ENCODE measurements at places on chromosomes 1 and 21. TPM values are rescaled to one million over a fixed set of nuclear protein-coding genes. Genes with fewer than 3 reads are reported as not detected.

Gene CEP350
- total RNA-seq: 30.1 TPM

Gene AMPD1
- total RNA-seq: not detected

Gene GOLT1A
- total RNA-seq: not detected

GRCh38 chr1:230167419-230167852 is 100.4 kb downstream of the GALNT2 start:
- DNase-seq: peak; percentile 33

DNA sequence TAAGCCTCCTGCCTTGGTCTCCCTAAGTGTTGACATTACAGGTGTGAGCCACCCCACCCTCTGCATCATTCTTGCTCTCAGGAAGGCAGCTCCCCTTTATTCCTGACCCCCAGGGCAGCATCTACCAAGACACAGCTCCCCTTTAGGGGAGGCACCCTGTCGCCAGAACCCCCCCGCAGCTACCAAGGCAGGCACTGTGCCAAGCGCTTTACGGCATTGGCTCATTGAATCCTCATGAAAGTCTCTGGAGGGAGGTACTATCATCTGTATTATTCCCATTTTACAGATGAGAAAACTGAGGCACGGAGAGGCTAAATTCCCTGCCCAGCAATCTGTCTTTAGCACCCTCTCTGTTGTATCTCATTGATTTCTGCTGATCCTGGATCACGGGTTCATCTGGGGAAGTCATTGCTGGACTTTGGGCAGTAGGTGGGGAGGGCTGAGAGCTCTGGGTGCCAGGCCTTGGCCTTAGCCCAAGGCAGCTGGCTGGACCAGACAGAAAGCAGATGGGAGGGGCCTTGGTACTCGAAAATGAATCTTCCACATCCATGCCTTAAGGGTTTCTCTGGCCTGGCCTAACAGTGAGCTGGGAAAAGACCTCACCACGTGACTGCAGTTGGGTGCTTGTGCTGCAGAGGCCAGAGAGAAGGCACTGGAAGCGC is 5.9 kb downstream of the PLOD1 start:
- DNase-seq: no peak

Gene AMIGO1
- total RNA-seq: 0.88 TPM

DNA sequence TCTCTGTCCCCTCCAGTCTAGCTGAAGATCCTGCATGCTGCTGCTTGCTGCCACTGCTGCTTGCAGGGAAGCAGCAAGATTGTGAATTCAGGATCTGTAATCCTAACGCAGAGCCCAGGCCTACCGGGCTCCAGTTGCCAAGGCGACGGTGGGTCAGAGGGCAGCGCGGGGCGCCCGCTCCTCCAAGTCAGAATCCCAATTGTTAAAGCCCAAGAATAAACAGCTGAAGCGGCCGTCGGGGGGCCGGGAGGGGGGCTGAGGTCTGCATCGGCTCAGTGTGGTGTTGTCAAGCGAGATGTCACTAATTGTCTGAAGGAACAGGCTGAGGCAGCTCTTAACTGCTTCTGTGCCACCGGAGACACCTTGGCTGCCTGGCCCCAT is 36.8 kb downstream of the AHDC1 start:
- DNase-seq: no peak

Gene RSPH1
- total RNA-seq: not detected

GRCh38 chr1:212852105-212852688 is 4.7 kb upstream of the SPATA45 start:
- DNase-seq: no peak

DNA sequence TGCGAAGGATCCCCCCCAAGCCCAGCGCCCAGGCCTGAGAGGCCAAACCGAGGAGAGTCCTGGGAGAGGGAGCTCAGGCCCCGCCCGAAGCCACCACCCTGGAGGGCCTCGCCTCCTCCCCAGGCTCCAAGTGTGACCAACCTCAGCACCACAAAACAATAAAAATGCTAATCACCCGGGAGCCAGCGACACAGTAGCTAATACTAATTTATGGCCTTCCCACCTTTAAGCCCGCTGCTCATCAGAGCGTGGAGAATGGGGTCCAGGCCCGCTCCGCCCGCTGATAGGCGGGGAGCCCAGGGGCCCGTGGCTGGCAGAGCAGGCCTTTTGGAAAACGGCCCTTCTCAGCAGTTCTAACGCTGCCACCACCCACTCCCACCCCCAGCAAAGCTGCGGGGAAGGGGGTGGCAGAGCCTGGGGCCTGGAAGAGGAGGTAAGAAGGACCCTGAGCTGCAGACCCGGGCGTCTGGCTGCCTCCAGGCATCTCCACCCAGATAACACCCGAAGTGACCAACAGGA is 20.4 kb upstream of the TAS1R2 start:
- no peak for DNase-seq

Data from endothelial cell of umbilical vein (primary cell).